NCI-H187 (cell line): ENCODE measurements at places on chromosomes 6 and 20.

DNA sequence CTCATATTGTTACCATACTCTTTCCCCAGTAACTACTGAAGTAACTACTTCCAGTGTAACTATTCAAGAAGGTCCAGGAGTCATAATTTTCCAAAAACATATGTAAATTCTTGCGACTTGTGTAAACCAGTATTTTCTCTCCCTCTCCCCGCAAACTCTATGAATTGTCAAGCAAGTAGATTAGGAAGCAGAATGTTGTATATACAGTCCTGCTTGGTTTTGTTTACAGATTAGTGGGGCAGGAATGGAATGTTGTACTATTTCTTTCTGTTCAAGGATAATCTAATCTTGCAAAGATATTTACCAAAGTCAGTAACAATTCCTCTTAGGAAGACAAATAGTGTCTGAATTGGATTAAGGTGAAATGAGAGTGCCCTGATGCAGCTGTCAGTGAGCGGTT, 234.9 kb upstream of the PLN start:
- DNase-seq, result no peak

DNA sequence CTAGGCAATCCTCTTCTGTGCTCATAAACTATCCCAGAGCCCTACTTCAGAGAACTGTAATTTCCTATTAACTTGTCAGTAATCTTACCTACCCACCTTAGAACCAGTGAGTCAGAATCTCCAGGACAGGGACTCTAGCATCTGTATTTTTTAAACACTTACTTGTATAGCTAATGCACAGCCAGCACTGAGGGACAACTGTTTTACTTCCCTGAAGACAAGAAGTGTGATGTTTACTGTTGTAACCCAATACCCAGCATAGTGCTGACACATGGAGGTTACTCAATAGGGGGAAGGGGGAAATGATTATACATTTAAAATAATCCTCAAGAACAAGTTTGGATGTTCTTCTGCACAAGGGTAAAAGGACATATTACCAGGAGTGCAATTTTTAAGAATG, 130.8 kb downstream of the BTBD9 start:
- no peak for DNase-seq

GRCh38 chr20:1417273-1417672, 24.4 kb upstream of the FKBP1A start:
- DNase-seq, result no peak

DNA sequence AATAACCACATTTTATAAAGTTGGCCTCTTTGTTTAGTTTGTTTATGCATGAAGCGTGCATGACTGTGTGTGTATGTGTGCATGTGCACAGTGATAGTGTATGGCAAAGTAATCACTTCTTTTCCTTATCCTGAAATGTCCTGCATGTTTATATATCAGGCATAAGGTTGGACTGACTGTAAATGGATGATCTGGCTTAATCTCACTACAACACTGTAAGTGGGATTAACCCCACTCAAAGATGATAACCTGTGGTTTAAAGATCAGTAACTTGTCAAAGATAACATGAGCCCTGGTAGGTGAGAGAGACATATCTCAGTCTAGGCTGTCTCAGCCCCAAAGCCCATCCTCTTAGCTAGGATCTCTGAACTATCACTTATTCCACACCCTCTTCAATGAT, 376.6 kb upstream of the TSHZ2 start:
- DNase-seq, result no peak

- no peak for DNase-seq
Observed at GRCh38 chr6:170106906-170107525, 183.9 kb downstream of the DLL1 start.

DNA sequence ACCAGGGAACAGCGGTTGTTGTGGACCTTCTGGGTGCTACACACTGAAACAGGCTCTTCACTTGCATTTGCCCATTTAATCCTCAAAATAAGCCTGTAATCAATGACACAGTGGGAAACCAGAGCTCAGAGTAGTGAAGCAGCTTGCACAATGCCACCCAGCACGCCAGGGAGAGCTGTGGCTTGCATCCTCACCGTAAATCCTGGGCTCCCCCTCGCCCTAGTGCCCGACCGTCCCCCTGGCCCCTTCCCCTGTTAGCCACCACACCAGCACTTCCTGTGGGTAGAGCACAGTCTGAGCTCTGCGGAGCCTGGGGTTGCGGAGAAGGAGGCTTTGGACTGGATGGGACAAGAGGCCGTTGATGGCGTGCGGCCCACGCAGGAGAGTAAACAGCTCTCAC, 14.5 kb downstream of the VSTM2L start:
- DNase-seq, result no peak

DNA sequence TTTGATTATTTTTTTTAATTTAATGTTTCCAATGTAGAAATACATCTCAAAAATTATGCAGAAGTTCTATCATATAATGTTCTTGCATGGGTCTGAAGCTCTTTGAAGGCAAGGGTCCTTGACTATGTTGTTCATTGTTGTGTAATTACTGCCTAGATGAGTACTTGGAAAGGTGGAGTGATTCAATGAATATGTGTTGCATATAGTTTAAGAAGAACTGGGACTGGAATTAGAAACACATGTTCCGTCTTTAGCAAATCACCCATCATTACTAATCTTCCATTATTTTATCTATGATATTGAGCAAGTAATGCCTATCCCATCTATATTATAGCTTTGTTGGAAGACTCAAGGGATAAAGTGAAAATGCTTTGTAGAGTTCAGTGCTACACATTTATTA, 147.3 kb downstream of the LAMA2 start:
- DNase-seq, result no peak

GRCh38 chr6:104431096-104431495, 428.6 kb downstream of the HACE1 start:
- no peak for DNase-seq

DNA sequence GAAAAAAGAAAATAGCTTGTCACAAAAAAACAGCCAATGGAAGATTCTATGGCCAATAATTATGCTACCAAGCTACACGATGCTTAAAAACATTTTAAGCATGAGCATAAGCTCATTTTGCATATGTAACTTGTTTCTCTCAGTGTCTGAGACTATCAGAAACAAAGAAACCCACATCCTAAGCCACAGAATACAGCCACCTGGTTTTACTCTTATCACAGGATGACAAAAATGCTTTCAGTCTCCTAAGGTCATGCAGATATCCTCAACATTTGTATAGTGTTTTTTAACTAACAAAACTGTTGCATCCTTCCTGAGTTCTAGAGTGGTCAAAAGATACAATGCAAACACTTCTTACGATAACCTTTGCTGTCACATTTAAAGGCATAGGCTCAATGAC, 172.1 kb upstream of the RUNX2 start:
- no peak for DNase-seq

DNA sequence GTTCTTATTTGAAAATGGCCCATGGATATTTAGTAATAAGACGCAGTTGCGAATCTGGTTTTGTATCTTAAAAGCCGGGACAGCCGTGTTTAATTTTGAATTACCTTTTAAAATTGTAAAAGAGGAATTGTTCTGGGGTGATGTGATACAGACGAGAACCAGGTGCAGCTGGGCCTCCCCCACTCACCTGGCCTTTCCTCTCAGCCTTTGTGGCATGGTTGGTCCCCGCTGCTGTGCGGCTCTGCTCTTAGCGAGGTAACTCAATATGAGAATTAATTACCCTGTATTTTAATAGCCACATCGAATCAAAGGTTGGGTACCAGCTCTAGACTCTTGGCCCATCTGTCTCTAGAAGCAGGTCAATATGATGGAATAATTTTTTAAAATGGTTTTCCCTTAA, 56.5 kb upstream of the DACT2 start:
- no peak for DNase-seq

DNA sequence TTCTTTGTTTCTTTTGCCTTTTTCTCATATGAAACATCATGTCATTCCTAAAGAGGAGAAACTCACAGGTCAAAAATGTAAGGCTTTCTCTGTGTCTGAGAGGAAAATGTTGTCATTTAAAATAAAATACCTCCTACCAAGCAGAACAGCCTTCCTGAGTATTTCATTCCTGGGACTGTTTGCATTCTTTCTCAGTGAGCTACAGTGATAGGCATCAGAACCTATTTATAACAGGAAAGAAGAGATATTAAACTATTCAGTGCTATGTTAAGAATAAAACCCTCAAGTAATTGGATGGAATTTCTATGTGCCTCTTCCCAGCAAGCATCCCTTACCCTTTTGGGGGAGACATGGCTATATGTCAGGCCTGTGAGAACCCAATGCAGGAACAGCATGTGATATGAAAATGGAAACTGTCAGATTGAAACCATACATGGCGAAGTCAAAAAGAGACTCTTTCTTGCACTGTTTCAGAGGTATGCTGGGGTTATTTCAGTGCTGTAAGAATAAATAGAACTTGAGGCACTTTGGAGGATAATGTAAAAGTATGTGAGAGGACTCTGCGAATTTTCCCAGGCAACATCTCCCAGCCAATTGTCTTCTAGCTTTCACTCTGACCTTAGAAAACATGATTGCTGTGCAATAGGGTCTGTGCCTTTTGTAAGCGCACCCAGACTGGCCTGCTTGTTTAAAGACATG, 133.8 kb upstream of the CCN2 start:
- no peak for DNase-seq

- DNase-seq, result peak; percentile 73
Observed at GRCh38 chr20:35462351-35462750, 7.0 kb downstream of the CEP250 start.

DNA sequence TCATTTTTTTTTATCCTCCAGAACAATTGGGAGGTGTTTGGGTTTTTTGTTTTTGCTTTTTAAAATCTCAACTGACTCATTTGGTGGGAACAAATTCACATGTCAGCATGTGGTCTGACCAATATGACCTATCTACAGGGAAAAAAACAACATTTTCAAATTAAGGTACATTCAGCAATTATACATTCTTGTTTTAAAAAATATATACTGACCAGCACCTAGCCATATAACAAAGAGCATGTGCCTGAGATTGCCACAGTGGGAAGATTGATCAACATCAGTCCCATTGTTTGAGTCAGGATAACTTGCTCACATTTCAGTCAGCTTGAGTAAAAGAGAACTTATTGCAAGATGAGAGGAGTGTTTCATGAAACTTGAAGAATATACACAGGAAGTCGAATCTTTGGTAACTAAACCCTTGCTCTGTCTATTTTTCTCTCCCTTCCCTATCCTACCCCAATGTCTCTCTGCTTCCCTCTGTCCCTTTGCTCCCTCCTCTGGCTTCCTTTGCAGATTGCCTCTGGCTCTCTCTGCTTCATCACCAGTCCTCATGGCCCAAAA, 163.2 kb upstream of the TAB2 start:
- DNase-seq, result no peak

- no peak for DNase-seq
Observed at GRCh38 chr6:170262489-170263088, 28.3 kb downstream of the DLL1 start.

GRCh38 chr6:129073691-129074395, 190.9 kb downstream of the LAMA2 start:
- DNase-seq, result no peak

DNA sequence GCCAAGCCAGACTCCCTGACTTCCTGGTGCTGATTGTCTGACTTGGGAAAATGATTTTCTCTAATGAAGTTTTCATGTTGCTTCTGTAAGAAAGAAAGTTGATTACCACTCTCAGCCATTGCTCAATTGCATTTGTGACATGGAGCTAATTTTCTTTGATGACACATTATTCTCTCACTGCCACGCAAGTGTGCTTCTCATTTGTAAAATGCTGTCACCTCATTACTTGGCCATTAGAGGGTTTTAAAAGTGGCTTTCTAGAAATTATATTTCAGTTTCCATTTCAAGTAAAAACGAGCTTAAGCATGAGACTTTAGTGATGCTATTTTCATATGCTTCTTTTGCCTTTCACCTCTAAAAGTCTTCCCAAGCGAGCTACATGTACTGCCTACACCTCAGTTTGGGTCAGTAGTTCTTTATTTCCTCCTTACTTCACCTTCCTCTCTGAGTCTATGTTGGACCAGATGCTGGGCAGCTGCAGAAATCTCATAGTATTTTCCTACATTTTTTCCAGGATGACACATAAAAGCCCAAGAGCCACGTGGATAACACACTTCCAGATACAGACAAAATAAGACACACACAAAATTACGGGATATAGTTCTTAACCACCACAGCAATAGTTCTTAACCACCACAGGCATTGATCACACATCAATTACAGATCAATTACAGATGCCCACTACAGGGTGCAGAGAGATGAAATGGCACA, 6.3 kb upstream of the FAM210B start:
- DNase-seq, result no peak

GRCh38 chr20:50562262-50562701, 52.1 kb downstream of the PTPN1 start:
- peak; percentile 56 for DNase-seq

- DNase-seq, result no peak
Observed at GRCh38 chr6:158860279-158860865, 41.2 kb upstream of the EZR start.

DNA sequence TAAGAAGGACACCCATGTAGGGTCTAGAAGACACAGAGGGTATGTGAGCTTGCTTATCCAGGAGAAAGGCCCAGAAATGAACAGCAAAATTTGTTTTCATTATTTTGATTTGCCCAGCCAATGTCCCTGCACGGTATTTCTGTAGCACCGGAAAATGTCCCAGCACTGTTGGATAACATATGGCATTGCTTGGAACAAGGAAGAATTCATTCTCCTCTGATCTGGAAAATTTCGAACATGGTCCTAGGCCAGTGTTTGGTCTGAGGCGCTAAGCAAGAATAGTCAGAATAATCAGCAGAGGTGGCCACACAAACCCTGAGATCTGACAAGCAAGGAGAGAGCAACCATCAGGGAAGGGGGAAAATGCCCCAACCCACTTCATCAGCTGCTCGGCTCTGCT, 26.6 kb downstream of the ROS1 start:
- DNase-seq, result no peak

DNA sequence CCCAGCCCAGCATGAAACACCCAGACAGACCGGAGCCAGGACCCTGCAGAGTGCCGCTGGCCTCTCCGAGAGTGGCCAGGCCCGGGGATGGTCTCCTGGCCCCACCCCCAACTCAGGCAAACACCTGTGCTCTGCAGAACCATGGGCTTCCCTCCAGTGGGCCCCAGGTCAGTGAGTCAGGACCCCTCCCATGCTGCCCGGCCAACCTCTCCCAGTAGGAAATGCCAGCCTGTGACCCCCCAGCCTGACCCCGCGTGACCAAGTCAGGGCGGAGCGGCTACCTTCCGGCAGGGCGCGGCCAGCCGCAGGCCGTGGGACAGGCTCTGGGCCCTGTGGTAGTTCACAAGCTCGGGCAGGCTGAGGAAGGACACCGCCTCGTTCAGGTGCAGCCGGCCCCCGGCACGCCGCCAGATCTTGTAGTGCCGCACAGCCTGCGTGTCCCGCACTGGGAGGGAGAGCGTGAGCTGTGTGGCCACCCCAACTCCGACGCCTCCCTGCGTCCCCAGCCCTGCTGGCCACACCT, 3.2 kb downstream of the PTK6 start:
- DNase-seq, result no peak

GRCh38 chr20:61256365-61256764, 4.3 kb downstream of the CDH4 start:
- no peak for DNase-seq
